ENCODE measurements at places on chromosomes 12 and 14.

DNA sequence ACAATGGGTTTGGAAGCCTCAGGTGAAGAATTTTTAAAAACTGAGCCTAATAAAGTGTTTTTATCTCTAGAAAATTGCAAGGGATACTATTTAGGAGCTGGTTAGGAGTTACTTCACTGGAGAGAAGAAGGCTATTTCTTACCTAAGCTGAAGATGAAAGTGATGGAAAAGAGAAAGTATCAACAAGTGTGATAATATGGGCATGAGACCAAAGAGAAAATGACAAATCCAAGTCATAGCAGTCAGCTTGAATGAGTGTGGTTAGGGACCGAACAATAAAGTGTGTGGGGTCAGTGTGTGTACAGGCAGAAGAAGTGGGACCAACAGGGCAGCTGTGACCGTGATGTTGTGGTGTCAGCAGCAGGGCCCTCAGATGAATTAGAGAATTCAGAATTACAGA, 24.2 kb upstream of the ADAMTS20 start:
- no peak for DNase-seq

DNA sequence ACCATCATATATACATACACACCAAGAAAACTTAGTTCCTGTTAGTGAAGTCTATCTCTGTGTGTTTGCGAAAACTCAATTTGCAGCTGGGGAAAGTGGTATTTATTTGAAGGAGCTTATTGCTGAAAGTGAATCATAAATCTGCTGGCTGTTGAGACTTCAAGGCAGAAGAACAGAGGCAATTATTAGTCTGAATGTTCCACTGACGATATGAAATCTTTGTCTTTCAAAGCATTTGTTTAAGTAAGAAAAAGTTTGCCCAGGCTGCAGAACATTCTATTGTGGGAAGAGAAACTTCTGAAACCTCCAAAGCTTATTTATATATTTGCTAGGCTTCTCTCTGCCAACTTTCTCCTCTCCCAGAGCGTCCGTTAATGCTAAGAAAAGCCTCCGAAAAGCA, 255.7 kb upstream of the TMPO start:
- no peak for DNase-seq

- DNase-seq = no peak
These were observed 77.6 kb downstream of the MOK start for GRCh38 chr14:102227184-102227964.

- DNase-seq = no peak
These were observed 382.8 kb downstream of the BCL11B start for GRCh38 chr14:98888927-98889835.

GRCh38 chr12:11508699-11509098, 113.3 kb upstream of the PRB2 start:
- DNase-seq = no peak

DNA sequence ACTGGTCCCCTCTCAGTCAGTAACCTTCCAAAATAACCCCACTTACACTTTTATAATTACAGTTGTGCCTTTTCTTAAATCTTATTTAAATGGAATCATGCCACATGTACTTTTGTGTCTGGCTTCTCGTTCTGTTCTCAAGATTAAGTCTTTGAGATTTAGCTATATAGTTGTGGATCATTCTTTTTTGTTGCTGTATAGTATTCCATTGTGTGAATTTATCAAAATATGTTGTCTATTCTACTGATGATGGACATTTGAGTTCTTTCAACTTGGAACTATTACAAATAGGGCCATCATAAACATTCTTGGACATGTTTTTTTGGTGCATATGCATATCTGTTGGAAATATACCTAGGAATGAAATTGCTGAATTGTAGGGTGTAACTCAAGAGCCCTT, 9.0 kb downstream of the OAS3 start:
- DNase-seq = no peak

DNA sequence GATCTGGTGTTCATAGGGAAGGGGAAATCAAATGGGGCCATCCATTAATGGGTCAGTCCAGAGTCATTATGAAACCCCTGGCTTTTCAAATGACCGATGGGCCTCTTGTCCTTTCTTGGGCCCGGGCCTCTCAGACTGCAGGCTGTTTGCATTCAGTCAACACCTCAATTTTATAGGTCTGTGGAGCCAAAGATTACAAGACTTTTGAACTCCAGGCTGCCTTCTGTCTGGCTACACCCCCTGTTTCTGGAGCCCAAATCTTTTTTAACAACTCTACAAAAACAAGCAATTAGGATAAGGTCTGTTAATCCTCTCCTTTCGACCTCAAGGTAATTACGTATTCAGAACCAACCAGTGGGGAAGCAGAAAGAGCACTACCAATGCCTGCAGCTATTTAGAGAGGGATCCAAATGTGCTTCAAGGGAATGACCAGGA, 35.6 kb downstream of the DUSP6 start:
- no peak for DNase-seq

- DNase-seq = no peak
These were observed 33.5 kb upstream of the DICER1 start for GRCh38 chr14:95190857-95191256.

DNA sequence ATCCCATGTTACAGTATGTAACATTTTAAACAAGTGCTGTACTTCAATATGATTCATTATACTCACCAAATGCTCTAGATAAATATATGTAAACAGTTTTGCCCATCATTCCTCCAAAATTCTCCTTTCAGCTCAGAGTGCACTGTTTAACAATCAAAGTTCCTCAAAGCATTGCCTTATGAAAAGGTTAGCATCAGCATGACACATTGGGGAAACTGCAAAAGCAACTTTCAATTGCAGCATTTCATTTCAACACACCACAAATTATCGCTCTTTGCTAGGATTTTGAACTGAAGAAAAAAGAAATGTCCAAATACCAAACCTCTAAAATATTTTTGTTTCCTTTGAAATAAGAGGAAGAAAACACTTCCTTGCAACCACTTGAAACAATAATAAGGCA, 413.2 kb downstream of the FLRT2 start:
- DNase-seq = no peak

- DNase-seq = no peak
These were observed 430.9 kb downstream of the ATP23 start for GRCh38 chr12:58372298-58372697.

DNA sequence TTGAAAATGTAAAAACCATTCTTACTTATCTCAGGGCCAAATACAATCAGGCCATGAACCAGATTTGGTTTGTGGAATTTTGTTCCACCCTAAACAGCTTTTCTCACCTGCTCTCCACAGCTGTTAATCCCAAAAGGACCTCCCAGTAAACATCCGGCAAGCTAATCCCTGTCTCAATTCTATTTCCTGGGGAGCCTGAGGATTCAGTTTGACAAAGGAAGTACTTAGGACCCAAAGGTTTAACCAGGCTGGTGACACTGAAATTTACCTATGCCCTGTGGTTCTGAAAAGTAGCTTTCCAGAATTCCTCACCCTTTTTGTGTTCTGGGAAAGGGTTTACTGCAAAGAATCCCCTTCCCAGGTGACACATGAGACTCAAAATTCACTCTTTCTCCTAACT, 15.0 kb downstream of the CAPZA3 start:
- no peak for DNase-seq

DNA sequence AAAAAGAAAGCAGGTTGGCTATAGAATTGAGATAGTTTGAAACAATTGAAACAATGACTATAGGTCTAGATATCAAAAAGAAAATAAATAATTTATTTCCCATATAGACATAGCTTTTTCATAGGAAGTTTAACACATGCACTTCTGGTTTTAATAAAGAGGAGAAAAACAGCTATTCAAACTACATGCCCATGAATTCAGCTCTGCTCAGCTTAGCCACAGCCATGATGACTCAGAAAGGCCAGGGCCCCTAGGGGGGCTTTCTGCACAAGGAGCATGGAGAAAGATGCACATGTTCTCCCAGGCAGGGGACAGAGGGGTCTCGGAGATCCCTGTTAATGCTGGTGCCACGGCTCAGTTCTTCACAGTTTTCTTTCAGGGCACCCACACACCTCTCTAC, 114.0 kb downstream of the GALC start:
- DNase-seq = no peak

DNA sequence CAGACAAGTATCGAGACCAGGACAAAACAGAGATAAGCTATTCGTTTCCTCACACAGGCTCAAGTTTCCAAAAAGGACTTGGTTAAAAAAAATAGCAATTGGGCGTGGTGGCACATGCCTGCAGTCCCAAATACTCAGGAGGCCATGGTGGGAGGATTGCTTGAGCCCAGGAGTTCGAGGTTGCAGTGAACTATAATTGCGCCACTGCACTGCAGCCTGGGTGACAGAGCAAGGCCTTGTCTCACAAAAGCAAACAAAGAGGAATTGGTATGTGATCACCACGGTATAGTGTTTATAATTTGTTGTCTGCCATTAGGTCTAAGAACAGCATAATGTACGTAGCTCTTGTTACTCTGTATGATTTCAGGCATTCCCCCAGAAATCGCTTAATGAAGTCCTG, 175.3 kb downstream of the DERA start:
- DNase-seq = no peak

DNA sequence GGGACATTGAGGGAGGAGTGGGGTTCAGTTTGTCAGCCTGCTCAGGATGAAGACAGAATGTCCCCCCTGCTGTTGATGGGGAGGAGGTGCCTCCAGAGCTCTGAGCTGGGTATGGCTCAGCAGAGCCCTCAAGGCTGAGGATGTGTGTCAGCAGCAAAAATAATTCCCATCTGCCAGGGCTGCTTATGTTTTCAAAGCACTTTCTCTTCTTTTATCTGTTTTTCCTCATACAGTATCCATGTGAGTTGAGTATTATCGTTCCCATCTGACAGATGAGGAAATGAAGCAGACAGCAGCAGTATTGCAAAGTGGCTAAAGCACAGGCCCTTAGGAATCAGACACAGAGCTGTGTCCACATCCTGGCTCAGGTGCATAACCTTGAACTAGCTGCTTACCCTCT, 94.1 kb downstream of the SLC8A3 start:
- no peak for DNase-seq

DNA sequence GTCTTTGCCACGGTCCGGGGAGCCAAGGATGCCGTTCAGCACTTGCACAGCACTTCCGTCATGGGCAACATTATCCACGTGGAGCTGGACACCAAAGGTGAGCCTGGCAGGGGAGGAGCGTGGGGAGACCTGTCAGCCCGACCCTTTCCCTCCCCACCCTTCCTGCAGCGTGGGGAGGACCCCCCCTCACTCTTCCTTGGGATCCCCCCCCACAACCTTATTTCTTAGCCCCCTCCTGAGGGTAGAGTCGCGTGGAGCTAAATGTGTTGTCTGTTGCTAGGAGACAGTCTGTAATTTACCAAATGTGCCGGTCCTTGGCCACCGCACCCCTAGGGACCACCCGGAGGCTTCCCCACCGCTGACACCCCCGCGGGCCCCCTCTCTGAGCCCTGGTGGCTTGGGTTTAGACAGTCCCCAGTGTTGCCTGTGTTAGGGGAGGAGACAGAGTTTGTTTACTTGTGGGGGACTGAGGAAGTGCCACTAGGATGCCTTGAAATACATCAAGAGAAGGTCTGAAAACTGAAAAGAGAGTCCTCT, 2.3 kb downstream of the SETD1B start:
- no peak for DNase-seq

- DNase-seq = no peak
These were observed 383.2 kb upstream of the ATP2B1 start for GRCh38 chr12:90091809-90092208.

GRCh38 chr12:59936534-59936933, 340.7 kb downstream of the SLC16A7 start:
- DNase-seq = no peak

DNA sequence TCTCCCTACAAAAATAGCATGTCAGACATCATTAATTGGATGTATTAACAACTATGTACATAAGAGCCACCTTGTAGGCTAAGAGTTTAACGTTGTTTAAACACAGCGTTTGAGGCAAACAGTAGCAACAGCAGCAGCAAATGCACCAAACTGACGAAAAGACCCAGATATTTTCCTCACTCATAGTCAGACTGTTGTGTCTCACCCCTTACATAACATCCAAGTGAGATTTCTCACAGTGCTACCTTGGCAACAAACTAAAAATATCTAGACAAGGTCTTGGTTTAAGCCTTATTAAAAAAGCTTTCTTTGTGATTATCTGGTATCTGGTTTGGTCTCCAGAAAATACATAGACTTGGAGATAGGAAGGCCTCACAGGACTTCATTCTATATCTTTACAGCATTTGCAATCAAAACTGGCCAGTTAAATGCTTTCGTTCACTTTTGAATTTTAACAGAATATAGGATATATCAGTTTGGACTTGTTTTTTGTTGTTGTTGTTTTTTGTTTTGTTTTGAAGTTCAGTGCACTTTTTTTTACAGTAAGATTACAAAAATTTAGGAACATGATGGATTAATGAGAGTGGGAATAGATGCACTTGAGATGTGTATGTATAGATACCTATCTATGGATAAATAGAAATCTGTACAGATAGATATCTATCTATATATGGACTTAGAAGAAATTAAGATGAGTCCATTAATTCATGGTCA, 4.1 kb downstream of the BHLHE41 start:
- no peak for DNase-seq

GRCh38 chr14:104924421-104925213, at the start of gene PLD4:
TSS of gene PLD4 (plus strand) at chr14:104924879. CDS start at chr14:104927141, 2,262 bp downstream.
- no peak for DNase-seq

DNA sequence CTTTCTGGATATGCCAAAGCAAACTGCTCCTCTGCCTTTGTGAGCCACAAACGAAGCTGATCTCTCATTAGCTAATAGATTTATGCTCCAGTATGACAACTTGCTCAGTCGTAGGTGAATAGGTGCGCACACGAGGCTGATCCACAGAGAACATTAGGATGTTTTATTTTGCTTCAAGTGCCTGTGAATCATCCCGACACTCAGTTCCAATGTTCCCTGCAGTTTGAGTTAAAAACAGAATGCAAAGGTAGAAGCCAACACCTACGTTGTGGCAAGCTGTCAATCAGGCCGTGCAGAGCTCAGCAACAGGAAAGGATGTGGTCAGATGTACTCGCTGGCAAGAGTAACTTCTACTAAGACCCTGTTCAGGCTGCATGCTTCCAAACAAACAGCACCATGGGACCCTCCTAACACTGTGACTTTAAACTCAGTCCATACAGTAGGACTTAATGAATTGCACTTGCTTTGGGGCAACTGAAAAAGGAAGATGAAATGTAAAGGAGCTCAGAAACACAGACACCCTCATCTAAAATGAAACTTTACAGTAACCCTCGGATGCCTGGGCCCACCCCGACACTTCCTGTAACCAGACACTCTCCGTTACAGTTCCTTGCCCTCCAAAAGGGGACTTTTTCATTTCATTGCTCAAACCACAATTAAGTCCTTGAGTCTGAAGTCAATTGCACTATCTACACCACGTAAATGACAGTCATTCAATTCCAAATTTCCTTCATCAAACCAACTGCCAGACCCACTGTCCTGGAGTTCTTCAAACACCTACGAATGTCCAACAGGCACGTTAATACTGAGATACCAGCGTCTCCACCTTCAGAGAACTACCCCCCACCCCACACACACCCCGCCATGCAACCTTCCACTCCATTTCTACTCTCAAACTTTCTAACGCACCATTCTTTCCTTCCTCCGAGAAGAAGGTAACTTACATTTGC, 1.6 kb downstream of the CCDC88C start:
- no peak for DNase-seq

- no peak for DNase-seq
These were observed 11.9 kb downstream of the HEATR5A start for GRCh38 chr14:31408421-31408820.

- DNase-seq = no peak
These were observed 256.2 kb downstream of the BCL11B start for GRCh38 chr14:99015833-99016232.

GRCh38 chr14:30054201-30054600, 126.6 kb upstream of the PRKD1 start:
- DNase-seq = no peak

- DNase-seq = no peak
These were observed 75.9 kb downstream of the LMNTD1 start for GRCh38 chr12:25477217-25477616.

GRCh38 chr14:75426332-75427125, 1.3 kb upstream of the JDP2 start:
- DNase-seq = no peak
